ENCODE measurements at places on chromosomes 11 and 22. TPM values are rescaled to one million over a fixed set of nuclear protein-coding genes. Genes with fewer than 3 reads are reported as not detected.

The KCNJ11 gene
- total RNA-seq: 0.63 TPM

GRCh38 chr22:46750863-46751443 is 11.5 kb upstream of the TBC1D22A start:
- DNase-seq: no peak

DNA sequence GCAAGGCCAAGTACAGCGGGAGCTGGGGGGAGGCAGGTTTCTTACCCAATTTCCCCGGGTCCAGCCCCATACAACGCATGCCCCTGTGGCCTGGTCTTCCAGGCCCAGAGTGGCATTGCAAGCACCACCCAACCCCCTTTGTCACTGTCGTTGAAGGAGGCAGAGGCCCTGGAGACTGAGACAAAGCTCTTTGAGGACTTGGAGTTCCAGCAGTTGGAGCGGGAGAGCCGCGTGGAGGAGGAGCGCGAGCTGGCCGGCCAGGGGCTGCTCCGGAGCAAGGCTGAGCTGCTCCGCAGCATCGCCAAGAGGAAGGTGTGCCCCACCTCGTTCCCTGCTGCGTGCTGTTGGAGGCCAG is 27.8 kb downstream of the PHLDB1 start:
- no peak for DNase-seq

- DNase-seq: no peak
Measured at GRCh38 chr11:5705688-5706087, 16.1 kb downstream of the TRIM22 start.

GRCh38 chr22:41874090-41874489 is 40.8 kb downstream of the SHISA8 start:
- DNase-seq: no peak

- no peak for DNase-seq
Measured at GRCh38 chr22:48250286-48250895, 1487.9 kb downstream of the TBC1D22A start.

DNA sequence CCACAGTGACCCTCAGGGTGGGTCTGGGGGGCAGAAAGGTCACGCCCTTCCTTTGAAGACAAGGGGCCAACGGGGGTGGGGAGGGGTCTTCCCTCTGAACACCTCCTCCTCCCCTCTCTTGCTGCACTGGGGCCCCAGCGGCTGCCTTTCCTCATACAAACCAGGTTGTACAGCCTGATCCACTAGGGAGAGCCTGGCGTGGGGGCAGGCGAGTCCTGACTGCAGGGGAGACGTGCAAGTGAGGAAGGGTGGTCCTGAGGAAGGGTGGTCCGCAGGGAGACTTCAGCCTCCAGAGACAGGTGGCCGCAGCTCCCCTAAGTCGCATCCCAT is 43.6 kb upstream of the LINC01488 start:
- no peak for DNase-seq

The OR8A1 gene
- total RNA-seq: not detected

DNA sequence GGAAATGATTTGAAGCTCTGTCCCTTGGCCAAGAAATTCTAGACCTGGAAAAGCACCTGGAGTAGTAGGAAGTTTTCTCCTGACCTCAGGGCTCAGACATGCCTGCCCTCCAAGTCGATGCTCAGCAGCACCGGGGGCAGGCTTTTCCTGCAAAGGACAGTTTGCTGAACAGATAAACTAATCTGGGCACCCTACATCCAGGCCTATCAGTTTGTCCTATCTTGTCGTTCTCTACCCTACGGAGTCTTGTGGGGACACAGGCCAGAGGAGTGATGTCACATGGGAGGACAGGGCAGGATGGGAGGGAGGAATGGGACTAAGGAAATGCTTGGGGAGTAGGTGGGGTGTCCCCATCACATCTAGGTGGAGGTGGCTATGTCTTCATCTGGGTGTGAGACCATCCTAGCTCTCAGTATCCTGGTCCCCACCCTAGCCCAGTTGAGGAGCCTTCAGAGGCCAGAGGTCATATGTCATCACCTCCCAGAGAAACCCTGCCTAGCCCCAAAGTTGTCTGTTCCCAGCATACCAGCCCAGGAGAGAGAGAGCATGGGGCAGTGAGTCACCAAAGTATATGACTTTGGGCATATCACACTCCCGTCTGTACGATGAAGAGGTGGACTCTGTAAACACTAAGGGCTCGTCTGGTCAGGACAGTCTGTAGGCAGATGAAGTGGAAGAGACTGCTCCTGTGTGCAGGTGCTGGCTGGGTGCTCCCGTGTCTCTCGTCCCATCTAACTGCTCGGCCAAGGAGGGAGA is 18.1 kb upstream of the FCHSD2 start:
- no peak for DNase-seq

The CCDC73 gene
- total RNA-seq: not detected

- no peak for DNase-seq
Measured at GRCh38 chr11:15555161-15555560, 440.4 kb downstream of the INSC start.

GRCh38 chr11:74020539-74020938 is 11.7 kb upstream of the UCP3 start:
- DNase-seq: no peak

The DRAP1 gene
- total RNA-seq: 114 TPM
